Natural killer cell (primary cell): ENCODE measurements at places on chromosomes 6 and 20. TPM values are rescaled to one million over a fixed set of nuclear protein-coding genes. Genes with fewer than 3 reads are reported as not detected.

DNA sequence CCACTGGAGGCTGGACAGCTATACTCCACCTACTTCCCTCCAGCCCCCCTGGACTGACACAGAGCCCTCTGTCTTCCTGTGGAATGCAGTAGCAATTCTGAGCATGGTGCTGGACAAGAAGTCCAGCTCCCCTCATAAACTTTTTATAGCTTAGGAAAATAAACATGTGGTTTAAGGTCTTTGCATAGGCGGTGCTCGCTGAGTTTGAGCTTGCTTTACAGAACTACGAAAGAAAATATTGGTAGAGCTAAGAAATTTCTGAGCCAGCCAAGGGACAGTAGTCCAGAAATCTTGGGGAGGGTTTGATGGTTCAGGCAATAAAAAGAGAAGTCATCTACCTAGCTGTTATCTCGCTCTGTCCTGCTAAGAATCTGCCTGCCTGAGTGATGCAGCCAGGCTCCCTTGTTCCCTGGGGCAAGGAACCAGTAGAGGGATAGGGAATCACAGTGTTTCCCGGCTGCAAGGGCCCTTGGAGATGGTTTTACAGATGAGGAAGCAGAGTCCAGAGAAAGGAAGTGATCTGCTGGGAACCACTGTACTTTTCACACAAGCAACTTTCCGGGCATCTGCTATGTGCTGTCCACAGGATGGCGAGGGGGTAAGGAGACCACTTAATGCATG lies 343.4 kb downstream of the CDC5L start:
- no peak overlapping the region for H3K27ac ChIP-seq
- no peaks in the 10 kb centered on the region for H3K4me1 ChIP-seq
- H3K4me3 ChIP-seq = no peak overlapping the region
- no peaks in the 10 kb centered on the region for H3K27me3 ChIP-seq

- no peak for DNase-seq
- no peaks in the 10 kb centered on the region for H3K36me3 ChIP-seq
- H3K27ac ChIP-seq = no peak overlapping the region
- H3K4me1 ChIP-seq = peaks cover 26% of the 10 kb centered on the region
- H3K4me3 ChIP-seq = no peak overlapping the region
Observed at GRCh38 chr6:7139835-7140470, 32.2 kb downstream of the RREB1 start.

- DNase-seq = peak; percentile 58
- peaks cover 2% of the 10 kb centered on the region for H3K27me3 ChIP-seq
- no peak within 1 kb of the TSS for H3K27ac ChIP-seq
- no peak within 1 kb of the TSS for H3K4me3 ChIP-seq
Observed at GRCh38 chr20:38165089-38165965, at the start of gene TGM2. Gene TGM2, minus strand, starts transcription at chr20:38165270. Its CDS starts 72 bp downstream, at chr20:38165198.

The BHLHE23 gene
- total RNA-seq = not detected
